Stimulated activated CD4-positive, alpha-beta T cell treated with anti-CD3 and anti-CD28 coated beads, Interleukin-12 subunit alpha, Interleukin-12 subunit beta, amount 100 ng/mL, for 4 hours (primary cell): ENCODE measurements at places on chromosomes 6 and 20.
A peak's percentile ranks its signal among the peaks of the same experiment; 100 is the strongest.

GRCh38 chr6:118649918-118650581 lies 1.3 kb downstream of the CEP85L start:
- no peak for DNase-seq

- DNase-seq, result no peak
These were observed 261.2 kb downstream of the HIVEP2 start for GRCh38 chr6:142683714-142684141.

DNA sequence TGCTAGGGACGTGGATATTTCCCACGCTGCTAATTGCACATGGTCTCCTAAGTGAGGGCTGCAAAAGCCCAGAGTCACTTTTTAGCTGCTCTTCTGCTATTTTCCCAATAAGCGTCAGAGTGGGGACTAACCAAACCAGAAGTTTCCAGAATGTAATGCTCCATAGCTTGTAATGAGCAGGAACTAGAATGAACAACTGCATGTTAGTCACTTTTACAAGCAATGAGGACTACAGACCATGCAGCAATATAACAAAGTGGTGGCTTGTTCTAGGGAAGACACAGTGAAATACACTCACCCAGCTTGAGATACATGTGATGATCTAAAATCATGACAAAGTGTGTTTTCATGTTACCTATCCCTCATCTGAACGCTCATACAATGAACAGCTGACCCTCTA lies 314.1 kb upstream of the SGK1 start:
- no peak for DNase-seq

- DNase-seq, result no peak
These were observed 91.3 kb downstream of the LYRM2 start for GRCh38 chr6:89547281-89547680.

DNA sequence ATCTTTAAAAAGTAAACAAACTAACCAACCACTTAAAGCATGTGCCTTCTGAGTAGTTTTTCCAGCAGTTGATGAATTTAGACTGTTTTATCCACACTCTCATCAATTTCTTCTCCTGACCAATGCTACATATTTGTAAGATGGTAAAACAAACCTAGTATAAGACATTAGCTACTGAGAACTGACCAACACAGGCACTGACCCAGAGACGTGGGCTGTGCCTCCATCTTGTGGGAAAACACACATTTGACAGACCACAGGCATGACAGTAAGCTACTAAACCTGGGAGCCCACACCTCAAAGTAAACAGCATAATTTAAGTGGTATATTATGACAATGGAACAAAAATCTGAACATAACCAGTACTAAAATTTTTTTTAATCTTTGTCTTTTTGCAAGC lies 121.4 kb upstream of the NRSN1 start:
- no peak for DNase-seq

GRCh38 chr6:136284909-136285308 lies 4.7 kb downstream of the BCLAF1 start:
- no peak for DNase-seq

DNA sequence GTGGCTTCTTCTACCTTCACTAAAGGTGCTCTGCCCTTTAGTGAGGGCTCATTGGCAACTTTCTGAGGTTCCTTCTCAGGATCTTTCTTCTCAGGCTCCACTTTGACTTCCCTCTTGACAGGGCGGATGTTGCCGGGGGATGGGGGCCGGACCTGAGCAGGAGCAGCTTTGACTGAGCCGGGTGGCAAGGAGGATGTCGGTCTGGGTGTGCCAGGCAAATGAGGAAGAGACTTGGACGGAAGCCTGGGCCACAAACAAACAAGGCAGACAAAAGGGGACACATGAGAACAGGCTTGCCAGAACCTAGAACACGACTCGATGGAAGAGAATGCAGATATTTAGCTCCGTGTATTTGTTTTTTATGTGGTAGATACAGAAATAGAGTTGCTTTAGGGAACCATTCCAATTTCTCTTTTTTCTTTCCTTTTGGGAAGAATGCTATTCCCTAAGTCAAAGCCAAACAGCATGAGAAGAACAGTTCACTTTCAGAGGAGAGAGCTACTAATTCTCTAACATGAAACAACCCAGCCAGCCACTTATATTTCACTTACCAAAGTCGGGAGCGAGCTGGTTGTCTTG lies 76.2 kb upstream of the BCLAF1 start:
- DNase-seq, result peak; percentile 9

DNA sequence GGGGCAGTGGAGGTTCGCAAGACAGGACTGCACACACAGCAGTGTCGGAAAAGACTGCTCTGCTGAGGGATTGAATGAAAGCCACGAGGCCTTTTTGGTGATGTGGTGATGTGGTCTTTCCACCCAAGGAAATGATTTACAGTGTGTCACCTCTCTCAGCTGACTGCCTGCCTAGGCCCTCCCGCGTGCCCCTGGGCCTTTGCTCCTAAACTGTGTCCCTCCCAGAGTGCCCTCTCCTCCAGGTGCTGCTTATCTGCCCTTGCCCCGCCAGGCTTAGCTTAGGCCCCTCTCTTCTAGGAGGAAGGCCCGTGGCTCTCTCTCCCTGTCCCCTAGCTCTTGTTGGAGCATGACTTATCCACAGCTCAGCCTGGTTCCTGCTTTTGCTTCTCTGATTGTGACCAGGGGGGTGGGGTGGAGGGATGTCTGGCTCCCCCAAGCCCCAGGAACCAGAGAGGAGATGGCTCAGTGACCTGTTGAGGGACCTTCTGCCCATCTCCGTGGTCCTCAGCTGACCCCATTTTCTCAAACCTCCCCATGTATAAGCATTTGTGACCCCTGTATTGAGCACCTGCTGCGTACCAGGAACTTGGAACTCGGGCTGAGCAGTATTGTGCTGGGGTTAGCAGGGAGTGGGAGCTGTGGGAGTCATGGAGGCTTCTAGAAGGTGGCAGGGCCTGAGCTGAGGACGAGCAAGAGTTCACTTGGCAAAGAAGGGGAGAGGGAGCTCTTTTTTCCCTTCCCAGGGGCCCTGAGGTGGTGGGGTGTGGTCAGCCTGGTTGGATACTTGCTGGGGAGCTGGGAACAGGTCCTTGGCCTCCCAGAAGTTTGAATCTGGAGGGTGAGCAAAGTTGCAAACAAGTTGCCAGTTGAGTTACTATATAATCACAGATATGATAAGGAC lies 2.2 kb downstream of the SRC start:
- DNase-seq, result no peak

DNA sequence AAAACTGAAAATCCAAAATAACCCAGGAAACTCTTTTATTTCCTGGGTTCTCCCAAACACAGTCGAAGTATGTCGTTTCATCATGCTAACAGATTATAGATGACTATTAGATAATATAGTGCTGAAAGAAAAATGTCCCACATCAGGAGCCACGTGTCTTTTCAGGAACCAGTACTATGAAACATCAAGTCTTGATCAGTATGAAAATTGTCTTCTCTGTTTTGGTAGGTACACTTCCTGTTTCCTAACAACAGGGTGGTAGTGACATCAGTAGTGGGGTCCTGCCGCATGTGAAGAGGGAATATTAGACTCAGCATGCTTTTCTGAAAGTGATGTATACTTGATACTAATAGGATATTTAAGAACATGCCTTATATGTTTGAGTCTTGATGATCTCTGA lies 136.7 kb downstream of the HIVEP1 start:
- DNase-seq, result no peak
